ENCODE measurements at places on chromosomes 3 and 15.

DNA sequence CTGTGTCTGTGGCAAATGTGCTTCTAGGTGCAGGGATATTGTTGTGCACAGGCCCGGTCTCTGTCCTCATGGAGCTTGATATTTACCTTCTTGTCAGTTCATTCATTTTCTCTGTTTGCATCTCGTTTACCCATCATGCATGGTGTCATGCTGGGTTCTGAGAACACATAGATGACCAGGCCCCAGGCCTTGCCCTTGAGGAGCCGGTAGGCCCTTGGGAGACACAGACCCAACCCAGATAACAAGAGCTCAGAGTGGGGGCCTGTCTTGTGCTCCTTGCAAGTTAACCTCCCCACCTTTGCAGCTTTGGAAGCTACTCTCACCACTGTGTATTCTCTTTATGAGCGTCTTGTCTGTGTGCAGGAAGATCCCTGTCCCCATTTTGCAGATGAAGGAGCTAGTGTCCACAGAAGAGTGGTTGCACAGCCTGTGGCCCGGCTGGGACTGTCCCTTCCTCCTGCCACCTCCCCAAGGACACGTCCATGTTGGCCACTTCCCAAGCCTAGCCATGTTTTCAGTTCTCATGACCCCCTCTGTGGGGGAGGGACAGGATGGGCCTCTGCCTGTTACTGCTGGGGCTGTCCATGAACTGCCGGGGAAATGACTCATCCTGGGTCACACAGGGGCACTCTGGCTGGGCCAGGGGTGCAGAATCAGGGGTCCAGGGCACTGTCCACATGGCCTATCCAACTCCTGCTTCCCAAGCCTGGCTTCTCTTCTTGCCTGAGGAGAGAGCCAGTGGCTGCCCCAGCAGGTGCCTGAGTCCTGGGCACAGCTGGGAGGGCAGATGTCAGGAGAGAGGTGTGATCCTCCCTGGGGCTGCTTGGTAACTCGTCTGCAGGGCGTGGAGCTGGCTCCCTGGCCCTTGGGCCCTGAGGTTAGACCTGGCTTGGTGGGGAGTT, 3.4 kb downstream of the SNX33 start:
- DNase-seq = no peak

DNA sequence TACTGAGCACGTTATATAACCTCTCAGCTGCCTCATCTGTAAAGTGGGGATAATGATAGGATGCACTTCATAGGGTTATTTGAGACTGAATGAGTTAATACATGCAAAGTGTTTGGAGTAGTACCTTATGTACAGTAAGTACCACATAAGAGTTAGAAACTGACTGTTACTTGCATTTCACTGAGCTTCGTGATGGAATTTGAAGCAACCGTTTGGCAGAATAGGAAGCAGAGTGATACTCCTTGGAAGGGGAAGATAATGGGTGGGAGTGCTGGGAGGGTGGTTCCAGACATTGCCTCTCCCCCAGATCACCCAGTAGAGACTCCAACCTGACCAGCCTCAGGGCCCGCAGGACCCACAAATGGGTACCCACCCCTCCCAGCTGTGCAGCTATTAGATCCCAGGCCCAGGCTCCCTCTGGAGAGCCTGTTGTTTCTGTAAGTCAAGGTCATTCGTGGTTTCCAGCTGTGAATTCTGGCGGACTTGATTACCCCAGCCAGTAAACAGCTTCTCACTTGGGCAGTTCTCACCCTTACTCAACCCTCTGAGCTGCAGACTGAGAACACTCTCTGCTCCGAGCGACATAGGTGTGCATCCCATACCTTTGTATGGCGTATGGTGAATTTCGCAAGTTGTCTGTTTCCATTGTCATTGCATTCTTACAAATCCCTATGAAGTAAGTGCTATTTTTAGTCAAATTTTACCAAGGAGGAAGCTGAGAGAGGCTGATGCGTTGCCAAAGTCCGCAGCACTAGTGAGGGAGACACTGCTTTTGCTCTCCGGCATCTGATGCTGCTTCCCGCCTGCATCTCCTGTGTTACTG, 11.1 kb downstream of the ALPK3 start:
- DNase-seq = no peak

DNA sequence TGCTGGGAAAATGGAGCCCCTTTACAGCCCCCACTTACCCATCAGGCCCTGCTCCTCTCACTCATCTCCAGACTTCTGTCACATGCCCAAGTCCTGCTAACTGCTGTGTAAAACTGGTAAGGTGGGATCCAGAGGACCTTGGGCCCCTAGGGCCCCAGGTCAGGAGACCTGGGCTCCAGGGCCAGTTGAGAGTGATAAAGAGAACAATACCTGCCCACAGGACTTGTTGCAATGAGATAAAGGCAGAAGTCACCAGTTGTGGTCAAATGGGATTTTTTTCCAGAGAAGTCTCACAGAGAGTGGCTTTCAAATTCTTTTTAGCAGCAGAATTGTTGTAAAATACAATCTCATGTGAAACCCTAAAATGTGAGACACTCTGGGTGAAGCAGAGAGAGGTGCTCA, 753 bp downstream of the FURIN start:
- no peak for DNase-seq

GRCh38 chr3:21750831-21751391, at the start of gene ZNF385D:
Gene ZNF385D, minus strand, starts transcription at chr3:21751210. Its CDS starts 294 bp downstream, at chr3:21750916.
- no peak for DNase-seq

DNA sequence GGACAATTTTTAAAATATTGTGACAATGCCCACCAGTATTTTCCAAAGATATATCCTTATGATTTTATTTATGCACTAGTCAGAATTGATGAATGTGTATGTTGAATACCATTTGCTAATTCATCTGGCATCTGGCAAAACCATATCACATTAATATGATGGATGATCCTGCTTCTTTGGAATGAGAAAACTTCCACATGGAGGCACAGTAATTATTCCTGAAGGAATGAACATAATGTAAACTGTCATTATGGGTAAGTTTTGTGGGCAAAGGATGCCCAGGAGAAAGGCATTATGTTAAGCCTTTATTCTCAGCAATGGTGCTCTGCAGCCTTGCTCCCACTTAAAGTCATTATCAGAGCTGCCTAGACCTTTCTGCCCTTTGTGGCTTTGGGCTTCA, 113.0 kb upstream of the MME start:
- DNase-seq = no peak

DNA sequence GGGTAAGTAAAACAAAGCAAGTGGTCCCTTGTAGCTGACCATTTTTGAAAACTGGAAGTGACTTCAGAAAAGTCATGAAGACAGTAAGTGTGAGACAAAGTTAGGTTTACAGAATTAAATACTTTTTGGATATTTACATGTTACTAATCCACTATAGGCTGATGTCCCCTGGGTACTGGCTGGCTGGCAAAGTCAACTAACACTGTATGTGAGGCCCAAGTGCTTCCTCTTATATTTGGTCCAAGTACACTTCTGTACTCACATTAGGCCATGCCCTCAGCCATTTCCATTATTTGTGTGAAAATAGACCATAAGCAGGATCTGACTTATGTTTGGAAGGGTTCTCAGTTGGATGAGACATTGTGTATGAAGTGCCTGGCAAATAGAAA, 5.5 kb upstream of the LEKR1 start:
- DNase-seq = peak; percentile 38

- no peak for DNase-seq
Observed at GRCh38 chr3:127208483-127209100, 15.7 kb downstream of the PRR23E start.

GRCh38 chr15:83327041-83327440, 42.6 kb upstream of the BNC1 start:
- no peak for DNase-seq

DNA sequence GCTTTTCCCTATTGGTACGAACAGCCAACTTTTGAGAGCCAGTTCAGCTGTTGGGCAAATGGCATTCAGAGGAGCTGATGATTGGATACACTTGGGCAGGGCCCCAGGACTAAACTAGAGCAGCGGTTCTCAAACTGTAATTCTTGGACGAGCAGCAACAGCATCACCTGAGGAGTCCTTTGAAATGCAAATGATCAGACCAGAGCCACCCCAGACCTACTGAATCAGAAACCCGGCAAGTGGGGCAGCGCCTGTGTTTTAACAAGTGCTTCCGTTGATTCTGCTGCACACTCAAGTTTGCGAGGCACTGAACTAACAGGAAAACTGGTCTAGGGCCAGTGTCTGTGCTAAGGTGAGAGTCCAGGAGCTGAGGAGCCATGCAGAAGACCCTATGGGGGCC, 239.7 kb downstream of the UACA start:
- no peak for DNase-seq

GRCh38 chr3:184908859-184909258, 96.9 kb downstream of the VPS8 start:
- DNase-seq = no peak

DNA sequence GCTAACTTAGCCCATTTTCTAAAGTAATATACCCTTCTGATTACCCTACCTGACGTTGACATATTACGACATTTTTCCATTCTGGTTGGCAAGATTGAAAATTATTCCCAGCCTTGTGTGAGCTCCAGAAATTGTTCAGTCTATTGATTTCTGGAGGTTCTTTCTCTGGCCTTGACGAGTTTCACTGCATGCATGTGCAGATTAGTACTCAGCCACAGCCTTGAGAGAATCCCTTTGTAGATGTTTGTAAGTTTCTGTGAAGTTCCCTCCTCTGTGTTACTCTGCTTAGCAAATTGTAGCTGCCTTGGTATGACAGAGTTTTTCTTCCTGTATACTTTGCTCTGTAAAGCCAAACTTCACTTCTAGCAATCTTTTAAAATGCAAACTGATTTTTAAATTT, 27.5 kb downstream of the TRIM69 start:
- DNase-seq = no peak

DNA sequence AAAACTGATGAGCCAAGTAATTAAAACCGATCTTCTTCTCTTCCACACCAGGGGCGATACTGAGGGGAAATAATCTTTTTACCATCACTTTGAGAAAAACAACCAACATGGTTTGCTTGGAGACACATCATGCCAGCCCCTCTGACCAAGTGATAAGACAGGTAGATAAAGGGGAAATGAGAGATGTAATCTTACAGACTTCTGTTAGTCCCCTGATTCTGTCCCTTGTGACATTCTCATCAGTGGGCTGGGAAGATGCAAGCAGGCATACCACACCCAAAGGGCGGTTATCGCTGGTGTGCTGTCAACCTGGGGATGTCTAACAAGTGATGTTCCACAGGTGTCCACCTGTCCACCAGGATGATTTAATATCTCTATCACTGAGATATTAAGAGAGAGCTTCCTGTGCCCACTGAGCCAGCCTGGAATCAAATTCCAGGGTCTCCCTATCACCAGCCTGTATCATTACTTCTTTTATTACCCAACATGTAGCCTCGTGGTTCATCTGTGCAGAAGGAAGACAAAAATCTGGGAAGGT, 315.0 kb downstream of the FOXP1 start:
- no peak for DNase-seq

- DNase-seq = peak; percentile 83
Observed at GRCh38 chr3:46998121-46998851, 18.8 kb downstream of the NBEAL2 start.

- DNase-seq = no peak
Observed at GRCh38 chr3:56876916-56877315, 75.2 kb upstream of the ARHGEF3 start.

DNA sequence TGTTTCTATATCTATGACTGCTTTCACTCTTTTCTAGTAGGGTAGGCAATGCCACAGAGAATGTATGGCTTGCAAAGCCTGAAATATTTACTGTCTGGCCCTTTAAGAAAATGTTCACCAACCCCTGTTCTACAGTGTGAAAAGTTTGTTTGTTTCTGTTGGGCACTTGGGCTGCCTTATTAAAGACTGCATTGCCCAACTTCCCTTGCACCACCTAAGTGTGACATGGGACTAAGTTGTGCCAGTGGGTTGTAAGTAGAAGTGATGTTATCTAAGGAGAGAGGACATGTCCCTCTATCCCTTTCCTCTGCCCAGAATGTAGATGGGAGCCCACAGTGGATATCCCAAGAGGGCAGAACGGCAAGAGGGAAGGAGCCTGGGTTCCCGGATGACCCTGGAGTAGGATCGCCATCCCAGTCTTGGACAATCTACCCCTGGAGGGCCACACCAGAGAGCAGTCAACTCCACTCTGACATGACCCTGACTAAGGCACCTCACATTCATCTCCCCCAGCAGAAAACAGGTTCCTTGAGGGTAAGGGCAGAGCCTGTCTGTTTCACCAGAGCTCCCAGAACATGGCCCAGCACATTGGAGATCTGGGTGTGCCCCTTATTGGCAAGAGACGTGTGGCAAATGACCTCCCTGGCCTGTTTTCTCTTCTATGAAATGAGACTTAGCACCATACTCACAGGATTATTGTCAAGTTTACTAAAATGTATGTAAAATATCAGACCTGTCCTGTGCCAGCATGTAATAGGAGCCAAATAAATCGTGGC, 138.8 kb downstream of the SMAD6 start:
- DNase-seq = no peak

DNA sequence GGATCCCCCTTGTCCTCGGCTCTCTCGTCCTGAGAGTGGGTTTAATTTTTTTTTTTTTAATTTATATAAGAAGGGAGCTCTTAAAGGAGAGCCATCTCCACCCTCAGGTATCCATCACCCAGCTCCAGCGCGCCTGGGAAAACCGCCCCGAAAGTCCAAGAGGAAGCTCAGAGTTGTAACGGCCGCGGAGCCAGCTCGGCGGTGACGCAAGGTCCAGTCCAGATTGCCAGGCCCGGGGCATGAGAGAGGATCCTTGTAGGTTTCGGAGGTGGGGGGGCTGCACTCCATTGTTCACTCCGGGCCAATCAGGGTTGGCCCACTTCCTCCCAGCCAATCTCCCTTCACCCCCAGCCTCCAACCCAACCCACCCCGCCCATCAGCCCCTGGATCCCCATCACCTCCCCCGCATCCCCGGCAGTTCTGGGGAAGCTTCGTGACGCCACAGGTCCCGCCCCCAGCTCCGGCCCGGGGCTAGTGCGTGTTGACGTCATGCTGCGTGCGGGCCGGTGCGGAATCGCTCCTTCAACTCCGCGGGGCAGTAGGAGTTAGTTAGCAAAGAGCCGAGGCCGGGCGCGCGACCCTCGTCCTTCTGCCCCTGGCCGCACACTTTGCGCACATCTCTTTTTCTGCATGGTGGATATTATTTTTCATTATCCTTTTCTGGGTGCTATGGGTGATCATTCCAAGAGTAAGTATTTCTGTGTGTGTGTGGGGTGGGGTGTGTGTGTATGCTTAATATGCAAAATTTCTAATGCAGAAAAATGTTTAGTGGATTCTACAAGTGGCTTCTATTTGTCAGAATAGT, at the start of gene ISL2:
Gene ISL2 (plus strand): TSS at position 520 of the 805 bp plus-strand sequence. CDS start 111 bp downstream, at position 631.
- peak; percentile 97 for DNase-seq
